ENCODE measurements at places on chromosomes 6 and 20.

GRCh38 chr20:2133318-2134183 is 31.9 kb downstream of the STK35 start:
- DNase-seq, result peak; percentile 40

DNA sequence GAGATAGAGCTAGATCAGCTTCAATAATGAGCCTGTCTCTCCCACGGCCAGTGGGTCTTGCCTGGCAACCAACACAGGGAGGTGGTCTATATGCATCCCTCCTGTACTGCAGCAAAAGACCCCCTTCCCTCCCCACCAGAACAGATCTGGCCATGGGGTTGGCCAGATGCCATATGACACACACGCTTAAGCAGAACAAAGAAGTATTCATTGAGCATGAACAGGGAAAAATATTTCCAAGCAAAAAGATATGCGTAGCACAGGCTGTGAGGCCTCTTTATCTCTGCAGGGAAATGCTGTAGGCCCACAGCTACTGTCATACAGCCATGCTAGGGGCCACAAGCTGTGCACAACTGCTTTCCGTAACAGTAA is 73.4 kb upstream of the NRSN1 start:
- DNase-seq, result no peak

- DNase-seq, result no peak
Observed at GRCh38 chr6:22327881-22328280, 31.0 kb upstream of the PRL start.

DNA sequence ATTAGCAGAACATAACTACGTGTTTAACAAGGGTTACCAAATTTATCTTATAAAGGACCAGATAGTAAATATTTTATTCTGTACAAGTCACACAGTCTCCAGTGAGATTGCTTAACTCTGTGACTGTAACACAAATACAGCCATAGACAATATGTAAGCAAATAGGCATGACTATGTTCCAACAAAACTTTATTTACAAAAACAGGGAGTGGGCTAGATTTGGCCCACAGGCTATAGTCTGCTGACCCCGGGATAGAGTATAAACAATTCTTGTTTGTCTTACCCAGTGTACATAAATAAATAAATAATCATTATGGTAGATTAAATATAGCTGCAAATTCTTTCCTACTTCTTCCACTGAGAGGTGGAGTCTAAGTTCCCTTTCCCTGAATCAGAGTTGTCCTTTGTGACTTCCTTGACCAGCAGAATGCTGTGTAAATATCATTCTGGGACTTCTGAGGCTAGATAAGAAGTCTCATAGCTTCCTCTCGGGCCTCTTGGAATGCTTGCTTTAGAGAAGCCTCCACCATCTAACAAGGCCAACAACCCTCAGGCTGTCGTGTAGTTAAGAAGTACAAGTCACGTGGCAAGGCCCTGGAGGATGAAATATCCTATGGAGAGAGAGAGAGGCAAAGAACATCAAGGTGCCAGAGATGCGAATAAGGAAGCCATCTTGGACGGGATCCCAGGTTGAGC is 59.1 kb upstream of the TMEM244 start:
- DNase-seq, result no peak

DNA sequence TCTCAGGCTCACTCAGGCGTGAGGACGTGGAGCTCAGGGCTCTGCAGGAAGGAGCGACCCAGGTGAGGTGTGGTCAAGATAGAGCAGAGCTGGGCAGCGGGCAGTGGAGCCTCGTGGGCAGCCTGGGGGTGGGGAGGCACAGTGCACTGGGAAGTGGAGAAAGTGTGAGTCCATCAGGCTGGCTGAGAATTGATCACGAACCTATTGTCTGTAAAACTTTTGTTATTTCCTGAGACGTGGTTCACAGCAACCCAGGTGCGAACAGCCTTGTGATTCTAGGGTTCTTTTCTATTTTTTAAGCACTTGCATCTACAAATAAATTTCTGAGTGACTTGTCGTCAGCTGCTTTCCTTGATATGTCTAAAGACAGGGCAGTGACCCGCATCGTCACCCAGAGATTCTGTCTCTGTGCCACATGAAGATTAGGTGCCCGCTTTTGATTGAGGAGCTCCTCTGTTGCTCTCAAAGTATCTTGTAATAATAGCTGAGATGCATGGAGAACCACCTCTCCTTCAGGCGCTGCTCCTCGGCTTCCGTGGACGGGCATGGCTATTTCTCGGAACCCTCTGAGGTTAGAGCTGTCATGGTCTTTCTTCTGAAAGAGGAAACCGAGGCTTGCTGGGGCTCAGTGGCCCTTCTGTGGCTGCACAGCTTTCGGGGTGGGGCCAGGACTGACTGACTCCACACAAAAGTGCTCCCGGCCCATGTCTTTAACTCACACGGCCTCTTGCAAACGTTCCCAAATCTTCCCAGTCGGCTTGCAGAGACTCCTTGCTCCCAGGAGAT is 662 bp upstream of the CCR6 start:
- no peak for DNase-seq

DNA sequence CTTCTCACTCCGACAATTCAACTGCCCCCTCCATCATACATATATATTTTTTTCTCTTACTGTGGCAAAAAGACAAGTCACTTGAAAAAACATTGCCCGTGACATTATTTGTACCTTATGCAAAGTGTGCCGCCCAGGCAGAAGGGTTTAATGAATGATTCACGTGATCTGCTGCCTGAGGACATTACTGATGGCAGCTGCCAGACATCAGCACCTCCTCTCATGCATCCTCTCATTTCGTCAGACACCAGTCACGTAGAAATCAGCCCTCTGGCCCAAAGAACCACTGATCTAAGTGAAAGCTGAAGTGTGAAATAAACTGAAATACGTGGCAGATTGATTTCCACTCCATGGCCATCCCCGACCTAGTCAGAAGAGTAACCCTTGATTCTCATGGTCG is 218.8 kb upstream of the PDE10A start:
- no peak for DNase-seq

- DNase-seq, result peak; percentile 74
Observed at GRCh38 chr6:56843476-56844349, 111.2 kb upstream of the BEND6 start.

DNA sequence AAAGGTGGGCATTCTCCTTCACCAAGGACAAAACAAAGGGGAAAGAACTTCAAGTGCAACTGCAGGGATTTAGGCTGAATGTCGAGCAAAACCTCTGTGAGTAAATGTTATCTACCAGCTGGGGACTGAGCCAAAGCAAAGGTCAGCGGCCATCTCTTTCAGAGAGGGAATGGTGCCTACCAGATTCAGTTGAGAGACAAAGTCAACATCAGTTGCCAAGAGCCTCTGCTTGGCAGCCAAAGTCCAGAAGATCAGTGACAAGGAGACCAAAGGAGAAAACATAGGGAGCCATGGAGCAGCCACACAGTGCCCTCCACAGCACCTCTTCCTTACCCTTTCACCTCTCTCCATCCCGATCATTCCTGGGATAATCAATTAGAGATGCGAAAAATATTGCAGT is 472.5 kb downstream of the KIF16B start:
- DNase-seq, result no peak

GRCh38 chr6:6256886-6257285 is 63.6 kb downstream of the F13A1 start:
- peak; percentile 14 for DNase-seq

DNA sequence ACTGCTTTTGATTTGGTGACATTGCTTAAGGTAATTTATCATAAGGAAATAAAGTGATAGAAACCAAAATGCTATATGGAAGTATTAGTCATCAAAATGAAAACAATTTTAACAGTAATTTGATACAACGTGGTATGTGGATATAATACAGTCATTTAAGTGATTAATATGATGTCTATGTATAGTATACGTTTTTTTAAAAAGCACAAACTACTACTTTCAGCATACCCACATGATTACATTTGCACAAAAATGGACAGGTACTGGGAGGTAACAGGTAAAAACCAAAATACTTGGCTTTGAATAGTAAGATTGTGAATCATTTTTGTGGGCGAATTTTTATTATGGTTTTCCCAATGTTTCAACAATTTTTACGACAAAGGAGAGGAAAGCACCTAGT is 97.6 kb downstream of the OGFRL1 start:
- DNase-seq, result no peak

GRCh38 chr6:53171605-53172467 is 23.2 kb upstream of the GCM1 start:
- DNase-seq, result peak; percentile 96

- peak; percentile 73 for DNase-seq
Observed at GRCh38 chr6:11206576-11206975, 25.9 kb downstream of the NEDD9 start.

- no peak for DNase-seq
Observed at GRCh38 chr20:10519361-10520046, 84.4 kb downstream of the SLX4IP start.

DNA sequence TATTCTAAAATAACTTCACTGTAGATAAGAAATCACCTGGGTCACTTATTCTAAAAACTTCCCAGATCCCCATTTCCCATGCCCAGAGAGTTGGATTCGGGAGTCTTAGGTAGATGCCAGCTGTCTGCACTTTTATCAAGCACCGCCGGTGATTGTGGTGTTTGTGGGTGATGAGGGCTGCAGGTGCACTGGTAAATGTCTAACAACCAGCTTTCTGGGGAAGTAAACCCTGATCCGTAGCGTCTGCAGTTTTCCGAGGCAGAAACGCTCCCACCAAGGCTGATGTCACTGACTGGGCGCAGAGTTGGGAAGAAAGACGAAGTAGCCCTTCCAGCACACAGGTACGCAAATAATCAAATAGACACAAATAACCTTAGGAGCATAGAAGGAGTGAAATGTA is 152.2 kb upstream of the KCNG1 start:
- no peak for DNase-seq

- no peak for DNase-seq
Observed at GRCh38 chr6:141443032-141443431, 689.7 kb upstream of the GJE1 start.

- no peak for DNase-seq
Observed at GRCh38 chr20:10591946-10592521, 81.8 kb downstream of the JAG1 start.

DNA sequence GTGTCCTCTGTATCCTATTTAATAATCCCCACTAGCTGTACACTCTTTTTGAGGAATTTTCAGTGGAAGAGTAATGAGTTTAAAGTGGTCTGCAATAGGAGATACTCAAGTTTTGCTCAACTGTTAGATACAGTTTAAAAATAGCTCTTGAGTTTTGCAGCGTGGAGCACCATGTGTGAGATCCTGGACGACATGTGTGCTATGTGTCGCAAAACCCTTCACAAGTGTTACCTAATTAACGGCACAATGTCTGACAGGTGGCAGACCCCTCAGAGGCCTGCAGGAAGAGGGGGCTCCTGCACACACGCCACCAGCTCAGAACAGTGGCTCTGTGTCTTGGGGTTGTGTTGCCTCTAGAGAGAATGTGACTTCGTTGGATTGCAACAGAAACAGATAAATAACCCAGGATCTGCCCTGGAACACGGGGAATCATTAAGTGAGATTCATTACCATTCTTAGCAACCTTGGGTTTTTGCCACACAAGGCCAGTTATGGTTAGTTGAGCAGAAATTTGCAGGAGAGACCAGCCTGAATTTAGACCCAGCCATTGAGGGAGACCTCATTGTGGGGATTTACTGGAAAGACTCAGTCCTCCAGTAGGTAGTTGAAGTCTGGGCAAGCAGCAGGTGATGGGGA is 73.8 kb downstream of the SASH1 start:
- no peak for DNase-seq

DNA sequence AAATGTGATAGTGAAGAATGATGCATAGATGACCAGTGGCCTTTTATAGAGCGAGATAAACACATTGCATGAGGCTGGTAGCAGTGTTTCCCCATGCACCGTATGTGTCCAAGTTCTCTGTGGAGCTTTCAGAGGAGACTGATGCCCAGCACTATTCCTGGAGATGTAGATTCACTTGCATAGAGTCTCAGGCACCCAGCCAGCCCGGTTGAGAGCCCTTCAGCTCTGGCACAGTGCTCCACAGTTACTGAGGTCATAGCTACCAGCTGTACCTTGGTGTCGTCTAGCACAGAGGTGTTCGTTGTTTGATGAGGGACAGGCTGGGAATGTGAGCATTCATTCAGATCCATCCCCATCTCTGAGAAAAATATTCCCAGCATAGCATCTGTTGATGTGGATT is 328.9 kb downstream of the FARS2 start:
- DNase-seq, result no peak

DNA sequence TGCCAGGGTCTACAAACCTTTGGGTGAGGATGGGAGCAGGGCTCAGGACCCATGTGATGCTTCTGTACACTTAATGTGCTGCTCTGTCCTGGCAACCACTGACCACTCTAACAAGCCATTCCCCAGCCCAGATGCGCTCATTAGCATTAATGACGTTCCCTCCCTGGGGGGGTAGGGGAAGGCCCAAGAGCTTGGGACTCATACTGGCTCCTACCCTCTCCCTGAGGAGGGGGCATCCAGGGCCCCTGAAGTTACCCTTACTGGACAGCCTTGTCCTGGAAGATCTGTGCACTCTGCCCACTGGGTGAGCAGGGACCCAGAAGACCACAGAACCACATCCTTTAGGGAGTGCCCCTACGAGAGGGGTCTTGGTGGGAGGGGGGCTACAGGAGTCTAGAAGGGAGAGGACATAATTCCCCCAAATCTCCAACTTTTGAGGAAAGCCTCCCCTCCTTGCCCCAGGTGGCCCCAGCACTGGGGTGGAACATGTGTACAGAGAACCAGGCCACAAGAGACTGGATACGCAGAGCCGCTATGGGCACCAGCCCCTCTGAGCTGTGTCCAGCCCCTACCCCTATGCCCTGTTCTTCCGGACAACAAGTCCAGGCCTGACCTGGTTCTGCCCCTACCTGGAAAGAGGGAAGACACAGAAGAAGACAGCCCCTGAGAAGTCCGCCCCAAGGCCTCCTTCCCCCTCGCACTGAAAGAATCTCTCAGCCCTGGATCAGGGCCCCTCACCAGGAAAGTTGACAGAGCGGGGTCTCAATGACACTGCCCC is 1.4 kb downstream of the TEAD3 start:
- no peak for DNase-seq

DNA sequence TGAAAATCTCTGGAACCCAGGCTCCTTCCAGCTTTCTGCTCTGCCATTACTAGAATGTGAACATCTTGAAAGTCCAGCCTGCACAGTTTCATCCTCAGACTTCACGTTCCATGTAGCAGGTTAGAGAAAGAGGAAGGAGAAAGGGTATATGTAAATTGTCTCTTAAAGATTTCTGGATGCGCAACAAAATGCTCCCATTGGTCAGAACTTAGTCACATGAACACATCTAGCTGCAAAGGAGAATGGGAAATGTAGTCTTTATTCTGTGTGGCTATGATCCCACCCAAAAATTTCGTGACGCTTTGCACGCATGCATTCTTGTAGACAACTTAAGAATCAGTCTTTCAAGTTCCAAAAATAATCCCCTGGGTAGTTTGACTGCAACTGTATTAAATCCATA is 46.4 kb upstream of the CHD6 start:
- DNase-seq, result peak; percentile 10

- no peak for DNase-seq
Observed at GRCh38 chr20:17541996-17542395, 10.8 kb upstream of the BFSP1 start.

DNA sequence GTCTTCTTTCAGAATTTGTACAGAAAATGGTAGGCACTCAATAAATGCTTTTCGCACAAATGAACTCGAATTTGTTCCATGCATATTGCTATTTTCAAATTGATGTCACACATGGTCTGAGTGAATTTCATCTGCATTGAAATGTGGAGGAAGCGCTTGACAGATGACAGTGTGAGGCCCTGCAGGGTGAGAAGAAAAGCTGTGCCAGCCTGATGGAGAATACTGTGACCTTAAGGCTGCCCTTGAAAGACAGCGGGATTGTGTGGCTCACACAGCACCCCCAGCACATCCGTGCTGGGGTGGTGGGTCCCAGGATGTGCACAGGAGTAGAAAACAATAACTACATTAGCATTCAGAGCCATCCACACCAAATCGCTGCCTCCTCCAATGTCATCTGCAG is 14.8 kb upstream of the MCHR2 start:
- DNase-seq, result no peak
